ENCODE measurements at places on chromosomes 2 and 18.
A peak's percentile ranks its signal among the peaks of the same experiment; 100 is the strongest.

DNA sequence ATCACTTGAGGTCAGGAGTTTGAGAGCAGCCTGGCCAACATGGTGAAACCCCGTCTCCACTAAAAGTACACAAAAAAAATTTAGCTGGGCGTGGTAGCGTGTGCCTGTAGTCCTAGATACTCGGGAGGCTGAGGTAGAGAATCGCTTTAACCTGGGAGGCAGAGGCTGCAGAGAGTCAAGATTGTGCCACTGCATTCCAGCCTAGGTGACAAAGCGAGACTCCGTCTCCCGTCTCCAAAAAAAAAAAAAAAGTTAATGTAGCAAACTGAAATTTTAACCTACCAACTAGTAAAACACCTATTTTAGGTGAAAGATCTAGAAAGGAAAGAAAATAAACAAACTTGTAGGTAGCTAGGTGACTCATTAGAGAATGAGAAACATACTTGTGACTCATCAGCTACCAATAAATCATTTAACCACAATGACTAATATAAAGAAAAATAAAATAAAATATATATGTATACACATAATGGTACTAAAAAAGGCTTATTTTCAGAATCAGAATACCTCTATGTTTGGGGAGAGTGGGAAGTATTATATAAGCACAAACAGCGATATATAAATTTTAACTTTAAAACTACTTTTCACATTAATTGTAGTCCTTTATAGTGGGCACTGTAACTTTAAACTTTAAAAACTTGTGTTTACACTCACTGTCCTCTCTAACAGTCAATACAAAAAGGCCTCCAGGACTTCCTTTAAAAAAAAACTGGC, 36.6 kb downstream of the DARS1 start:
- peak; percentile 20 for DNase-seq

DNA sequence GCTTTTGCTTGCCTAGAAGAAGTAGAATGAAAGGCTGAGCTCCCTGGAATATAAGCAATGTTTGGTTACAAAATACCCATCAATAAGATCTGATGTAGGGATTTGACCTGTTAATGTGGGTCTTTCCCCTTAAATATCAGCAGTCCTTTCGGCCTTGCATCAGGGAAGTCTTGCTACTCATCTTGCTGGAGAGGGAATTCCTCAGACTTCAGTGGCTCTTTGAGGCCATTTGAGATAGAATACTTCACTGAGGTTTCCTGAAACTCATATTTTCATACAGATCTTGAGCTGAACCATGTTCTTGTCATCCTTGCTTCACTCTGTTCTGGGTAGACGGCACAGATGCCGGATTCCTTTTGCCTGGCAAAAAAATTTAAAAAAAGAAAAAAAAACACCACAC, 3.9 kb downstream of the TWIST2 start:
- no peak for DNase-seq

GRCh38 chr2:168643979-168644378, 158.5 kb upstream of the NOSTRIN start:
- DNase-seq, result peak; percentile 6

DNA sequence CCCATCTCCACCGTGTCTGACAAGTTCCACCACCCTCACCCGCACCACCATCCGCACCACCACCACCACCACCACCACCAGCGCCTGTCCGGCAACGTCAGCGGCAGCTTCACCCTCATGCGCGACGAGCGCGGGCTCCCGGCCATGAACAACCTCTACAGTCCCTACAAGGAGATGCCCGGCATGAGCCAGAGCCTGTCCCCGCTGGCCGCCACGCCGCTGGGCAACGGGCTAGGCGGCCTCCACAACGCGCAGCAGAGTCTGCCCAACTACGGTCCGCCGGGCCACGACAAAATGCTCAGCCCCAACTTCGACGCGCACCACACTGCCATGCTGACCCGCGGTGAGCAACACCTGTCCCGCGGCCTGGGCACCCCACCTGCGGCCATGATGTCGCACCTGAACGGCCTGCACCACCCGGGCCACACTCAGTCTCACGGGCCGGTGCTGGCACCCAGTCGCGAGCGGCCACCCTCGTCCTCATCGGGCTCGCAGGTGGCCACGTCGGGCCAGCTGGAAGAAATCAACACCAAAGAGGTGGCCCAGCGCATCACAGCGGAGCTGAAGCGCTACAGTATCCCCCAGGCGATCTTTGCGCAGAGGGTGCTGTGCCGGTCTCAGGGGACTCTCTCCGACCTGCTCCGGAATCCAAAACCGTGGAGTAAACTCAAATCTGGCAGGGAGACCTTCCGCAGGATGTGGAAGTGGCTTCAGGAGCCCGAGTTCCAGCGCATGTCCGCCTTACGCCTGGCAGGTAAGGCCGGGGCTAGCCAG, 1.2 kb downstream of the ONECUT2 start:
- peak; percentile 83 for DNase-seq

DNA sequence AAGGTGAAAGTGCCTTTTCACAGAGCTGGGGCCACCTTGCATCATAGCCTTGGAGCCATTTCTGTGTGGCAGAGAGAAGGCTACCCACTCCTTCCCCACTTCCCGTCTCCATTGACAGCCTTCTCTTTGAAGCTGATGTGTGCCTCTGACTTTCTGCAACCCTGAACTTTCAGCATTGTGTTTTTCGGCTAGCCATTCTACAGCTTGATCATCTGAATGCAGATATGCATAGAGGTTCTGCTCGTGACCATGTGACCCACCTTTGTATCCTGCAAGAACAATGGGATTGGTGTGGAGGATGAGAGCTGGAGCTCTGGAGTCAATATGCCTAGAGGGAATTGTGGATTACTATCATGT, 69.1 kb upstream of the KCNE4 start:
- DNase-seq, result no peak
